ENCODE measurements at places on chromosomes 6 and 20.

DNA sequence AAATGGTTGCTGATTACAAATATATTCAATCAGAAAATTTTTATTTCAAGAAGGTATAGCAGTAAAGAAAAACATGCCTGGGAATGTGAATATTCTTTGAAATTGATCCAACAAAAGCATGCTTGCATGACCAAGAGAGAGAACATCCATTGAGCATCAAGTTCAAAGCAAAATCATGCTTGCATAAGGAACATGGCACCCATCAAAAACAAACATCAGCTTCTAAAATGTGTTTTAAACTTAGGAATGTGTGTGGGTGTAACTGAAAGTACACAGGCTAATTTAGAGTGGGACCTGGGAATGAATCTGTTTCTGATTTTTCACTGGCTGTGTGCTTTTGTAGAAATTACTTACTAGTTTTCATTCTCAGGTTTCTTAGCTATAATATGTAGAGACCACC lies 5.6 kb downstream of the SLC17A5 start:
- no peak for DNase-seq

DNA sequence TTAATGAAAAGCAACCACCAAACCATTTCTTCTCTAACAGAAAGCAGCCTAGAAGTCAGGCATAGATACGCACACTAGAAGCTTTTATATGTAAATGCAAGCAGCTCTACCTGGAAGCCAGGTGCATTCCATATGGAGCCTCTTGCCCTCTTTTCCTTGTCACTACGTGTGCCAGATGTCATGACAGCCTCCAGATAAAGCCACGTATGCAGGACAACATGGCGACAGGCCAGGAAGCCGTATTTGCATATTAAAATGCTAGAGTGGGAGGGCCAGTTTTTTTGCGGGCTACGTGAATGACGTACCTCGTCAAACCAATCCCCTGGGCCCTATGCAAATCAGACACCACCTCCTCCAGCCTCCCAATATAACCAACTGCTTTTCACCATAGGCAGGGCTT lies 308.1 kb upstream of the SPTLC3 start:
- no peak for DNase-seq

- no peak for DNase-seq
Measured at GRCh38 chr20:10520528-10520927, 85.4 kb downstream of the SLX4IP start.

DNA sequence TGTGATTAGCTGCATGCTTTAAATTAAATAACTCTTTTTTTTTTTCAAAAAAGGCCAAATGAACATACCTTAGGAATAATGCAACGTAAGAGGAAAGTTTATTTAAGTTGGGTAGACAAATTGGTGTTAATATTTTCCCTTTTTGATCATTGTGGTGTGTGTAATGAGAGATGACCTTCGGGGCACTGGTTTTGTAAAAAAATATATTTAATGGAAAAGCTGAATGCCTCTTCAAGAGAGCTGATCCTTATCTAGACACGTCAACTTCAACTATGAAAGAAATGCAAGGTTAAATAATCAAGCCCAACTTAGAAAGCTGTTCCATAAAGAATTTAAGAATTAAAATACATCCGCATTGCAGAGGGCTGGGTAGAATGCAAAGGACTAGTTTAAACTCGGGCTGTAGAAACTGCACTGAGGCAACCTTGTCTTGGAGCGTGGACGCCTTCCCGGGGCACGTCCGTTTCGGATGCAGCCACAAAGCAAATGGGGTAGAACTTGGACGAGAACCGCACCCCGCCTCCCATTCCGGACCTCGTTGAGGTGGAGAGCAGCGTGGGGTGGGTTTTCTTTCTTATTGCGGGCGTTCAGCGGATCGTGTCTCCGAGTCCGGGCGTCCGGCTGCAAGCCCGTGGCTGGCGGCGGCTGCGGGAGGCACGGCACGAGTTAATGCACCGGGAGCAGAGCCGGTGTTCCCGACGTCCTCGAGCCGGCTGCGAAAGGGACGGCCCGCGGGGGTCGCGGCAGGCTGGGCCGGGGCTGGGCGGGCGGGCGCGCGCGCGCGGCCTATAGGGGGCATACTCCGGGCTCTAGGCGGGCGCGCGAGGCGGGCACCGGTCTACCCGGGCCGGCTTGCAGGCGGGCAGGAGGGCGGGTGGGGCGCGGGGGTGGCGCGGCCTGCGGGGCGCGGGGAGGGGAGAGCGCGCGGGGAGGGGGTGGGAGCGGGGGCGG lies 1.9 kb downstream of the JARID2 start:
- peak; percentile 66 for DNase-seq

DNA sequence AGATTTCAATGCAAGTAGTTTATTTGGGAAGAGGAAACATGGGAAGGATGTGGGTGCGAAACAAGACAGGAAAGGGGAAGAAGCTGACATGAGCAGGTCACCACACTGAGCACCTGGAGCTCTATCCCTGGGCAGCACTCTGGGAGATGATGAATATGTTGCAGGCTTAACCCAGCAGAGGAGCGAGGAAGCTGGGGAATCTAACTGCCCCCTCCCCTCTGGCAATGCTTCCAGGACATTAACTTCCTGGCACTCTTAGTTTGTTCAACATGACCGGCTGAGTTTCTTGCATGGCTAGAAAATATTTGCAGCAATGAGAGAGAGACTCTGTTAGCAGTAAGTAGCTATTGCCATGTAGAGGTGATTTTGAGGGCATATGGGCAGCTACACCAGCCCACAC lies 4.9 kb upstream of the ADA start:
- DNase-seq: no peak

DNA sequence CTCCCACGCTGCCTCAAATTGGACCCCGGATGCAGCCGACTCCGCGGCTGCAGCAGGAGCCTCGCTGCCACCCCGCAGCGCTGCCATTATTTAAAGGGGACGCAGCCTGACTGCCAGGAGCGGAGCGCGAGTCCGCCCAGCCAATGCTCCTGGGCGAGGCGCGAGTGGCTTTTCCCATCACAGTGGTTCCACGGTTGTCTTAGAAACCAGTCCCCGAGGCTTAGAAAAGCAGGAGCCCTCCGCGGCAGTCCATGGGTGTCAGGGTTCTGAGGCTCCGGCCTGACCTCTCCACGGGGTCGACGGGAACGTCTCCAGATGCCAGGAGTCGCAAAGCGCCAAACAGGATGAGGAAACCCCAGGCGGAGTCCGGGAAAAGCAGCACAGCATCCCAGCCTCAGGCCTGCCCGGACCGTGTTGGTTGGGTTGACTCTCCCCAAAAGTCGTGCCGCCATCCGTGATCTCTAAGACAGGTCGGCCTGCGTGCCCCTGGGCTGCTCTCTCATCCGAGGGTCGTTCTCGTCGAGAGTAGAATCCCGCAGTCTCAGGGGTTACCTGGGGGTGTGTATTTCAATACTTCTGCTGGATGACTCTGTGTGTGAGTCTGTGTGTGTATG lies 975.8 kb upstream of the DEFB115 start:
- no peak for DNase-seq

DNA sequence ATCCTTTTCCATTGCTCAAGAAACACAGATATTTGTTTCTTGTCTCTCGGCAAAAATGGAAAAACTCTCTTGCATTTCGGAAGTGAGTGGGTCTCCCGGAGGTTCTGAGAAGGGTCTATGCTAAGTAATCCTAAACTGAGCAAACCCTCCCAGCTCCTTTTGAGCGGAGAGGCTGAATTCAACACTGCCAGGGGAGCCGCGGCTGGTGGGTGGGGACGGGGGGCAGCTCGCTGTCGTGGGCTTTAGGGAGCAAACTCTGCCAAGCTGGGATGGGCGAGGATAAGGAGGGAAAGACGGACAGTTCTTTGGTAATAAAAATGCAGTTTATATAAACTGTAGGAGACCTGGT lies 211.4 kb downstream of the FOXC1 start:
- DNase-seq: no peak

DNA sequence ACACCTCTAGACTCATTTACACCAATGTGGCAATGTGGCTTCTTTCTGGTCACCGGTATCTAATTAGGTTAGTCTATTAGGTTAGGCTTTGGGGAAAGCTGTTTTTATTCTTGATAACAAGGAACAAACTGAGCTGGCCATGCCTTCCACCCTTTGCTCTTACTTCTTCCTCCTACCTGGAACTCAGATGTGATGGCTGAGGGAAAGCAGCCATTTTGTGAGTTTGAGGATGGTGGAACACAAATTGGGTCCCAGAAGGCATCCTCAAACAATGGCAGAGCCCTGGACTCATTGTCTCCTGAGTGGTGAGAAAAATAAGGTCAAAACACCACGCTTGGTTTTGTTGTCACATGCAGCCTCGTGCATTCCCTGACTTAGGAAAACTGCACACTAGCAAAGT lies 7.7 kb downstream of the CDH4 start:
- DNase-seq: no peak

DNA sequence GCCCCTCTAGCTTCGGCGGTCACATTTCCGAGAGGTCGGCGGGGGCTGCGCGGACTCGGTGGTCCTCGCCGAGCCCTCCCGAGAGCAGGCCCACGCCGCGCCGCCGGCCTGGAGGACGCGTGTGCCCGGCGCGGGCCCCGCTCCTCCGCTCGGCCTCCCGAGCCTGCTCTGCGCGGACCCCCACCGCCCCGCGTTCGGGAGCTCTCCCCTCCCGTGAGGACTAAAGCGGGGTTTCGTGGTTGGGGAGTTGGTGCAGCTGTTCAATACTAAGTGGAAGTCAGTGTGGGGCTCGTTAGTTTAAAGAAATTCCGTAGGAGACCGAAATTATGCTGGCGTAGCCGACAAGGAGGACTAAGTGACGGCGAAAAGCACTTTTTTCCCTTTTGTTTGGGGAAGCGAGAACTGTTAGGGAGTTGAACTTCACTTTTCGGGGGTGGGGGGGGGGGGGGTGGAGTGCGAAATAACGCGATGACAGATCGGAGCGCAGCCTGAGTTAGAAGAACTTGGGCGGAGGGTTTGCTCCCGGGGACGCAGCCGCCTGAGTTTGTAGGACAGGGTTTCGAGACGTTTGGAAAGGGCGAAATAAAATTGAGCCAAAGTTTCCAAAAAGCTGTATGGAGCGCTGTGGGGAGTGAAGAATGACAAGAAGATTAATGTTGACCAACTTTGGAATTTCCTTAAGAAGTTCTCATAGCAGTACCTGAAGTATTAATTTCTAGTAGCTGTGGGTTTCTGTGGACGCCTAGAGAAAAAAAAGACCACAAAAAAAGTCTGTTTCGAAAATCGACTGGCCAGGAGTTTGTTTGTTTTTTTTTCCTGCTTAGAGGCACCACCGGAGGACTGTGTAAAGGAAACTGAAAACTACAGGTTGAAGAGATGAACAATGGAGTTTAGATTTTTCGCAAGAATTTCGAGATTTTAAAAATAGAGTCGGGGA lies 1.4 kb downstream of the QKI start:
- DNase-seq: peak; percentile 68

Measured in germinal center (tissue), 1 donor.